Stimulated activated CD8-positive, alpha-beta memory T cell treated with anti-CD3 and anti-CD28 coated beads, Interleukin-4, amount 100 ng/mL, for 1 hour (primary cell): ENCODE measurements at places on chromosomes 11 and 22.

DNA sequence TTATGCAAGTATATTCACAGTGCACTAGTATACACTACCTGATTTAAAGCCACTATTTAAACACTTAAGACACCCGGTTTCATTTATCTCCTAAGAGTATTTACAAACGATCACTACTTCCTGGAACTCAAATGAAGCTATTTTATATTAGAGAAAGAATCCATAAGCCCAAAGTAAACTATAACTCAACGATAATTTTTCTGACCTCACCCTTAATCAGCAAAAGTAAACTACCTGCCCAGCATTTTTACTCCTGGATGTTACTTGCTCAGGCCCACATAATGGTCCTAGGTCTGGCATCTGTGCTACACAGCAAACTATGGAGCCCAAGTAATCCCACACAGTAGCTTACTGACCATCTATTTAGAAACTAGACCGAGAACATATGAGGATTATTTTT is 33.4 kb downstream of the TSG101 start:
- no peak for DNase-seq

GRCh38 chr11:20388096-20389055 is 860 bp downstream of the PRMT3 start:
- no peak for DNase-seq

DNA sequence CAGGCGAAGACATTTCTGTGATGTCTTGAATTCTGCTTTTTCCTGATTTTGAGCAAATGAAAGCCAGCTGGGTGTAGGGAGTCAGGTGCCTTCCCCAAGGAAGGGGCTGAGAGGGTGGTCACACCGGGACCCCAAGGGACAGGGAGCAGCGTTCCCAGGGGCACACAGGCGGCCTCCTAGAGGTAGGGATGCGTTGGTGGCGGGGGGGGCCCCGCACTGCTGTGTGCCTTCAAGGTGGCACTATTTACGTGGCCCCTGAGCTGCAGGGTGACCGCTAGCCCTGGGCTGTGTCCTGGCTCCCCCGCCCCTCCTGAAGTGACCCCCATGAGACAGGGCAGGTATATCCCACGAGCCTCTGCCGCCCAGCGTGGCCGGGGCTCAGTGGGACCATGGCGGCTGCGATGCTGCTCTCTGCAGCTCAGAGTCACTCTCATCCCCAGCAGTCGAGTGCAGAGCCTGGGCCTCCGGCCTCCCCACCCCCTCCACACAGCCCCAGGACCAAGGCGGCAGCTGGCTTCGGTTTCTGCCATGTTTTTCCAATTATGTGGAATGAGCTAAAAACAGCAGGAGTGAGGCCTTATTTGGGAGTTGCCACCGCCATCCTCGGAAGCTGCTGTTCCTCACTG is 60.9 kb downstream of the LRP5 start:
- no peak for DNase-seq

DNA sequence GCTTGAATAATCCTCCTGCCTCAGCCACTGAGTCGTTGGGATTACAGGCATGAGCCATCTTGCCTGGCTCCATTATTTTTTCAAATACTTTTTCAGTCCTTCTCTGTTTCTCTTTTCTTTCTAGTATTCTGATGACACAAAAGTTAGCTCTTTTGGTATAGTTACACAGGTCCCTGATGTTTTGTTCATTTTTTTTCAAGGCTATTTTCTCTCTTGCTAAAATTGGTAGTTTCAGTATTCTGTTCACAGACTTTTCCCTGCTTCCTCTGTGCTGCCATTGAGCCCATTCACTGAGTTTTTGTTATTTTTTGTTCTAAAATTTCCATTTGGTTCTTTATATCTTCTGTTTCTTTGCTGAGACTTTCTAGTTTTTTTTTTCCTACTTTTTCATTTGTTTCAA is 166.5 kb downstream of the UVRAG start:
- DNase-seq, result no peak

DNA sequence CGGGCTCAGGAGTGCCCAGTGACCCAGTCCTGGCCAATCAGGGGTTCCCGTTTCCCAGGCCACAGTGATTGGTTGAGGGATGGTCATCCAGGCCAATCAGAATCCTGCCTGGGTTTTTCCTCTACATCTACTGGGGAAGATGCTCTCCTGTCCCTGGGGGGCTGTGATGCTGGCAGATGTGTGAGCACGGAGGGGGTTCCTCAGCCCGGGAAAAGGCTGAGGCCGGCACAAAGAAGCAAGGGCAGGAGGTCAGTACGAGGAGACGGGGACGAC is 171.2 kb downstream of the CTTN start:
- no peak for DNase-seq

GRCh38 chr22:41746567-41747400 is 47.5 kb downstream of the MEI1 start:
- peak; percentile 26 for DNase-seq

DNA sequence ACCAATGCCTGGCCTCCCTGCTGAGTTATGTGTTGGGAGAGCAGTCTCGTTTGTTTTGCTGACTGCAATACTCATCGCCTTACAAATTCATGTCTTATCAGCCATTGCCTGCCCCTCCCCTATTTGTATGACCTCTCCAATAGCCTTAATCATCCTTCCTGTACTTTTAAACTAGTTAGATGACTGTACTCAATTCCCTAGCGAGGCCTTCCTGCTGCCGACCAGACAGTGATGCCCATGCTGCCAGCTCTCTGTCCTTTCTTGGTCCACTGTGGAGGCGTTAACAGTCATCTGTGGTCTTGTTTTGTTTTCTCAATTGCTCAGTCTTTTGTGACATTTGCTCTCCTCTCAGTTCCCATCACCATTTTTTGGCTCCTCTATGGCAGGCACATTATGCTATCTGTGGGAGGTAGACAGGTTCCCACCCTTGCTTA is 20.3 kb upstream of the YPEL1 start:
- DNase-seq, result no peak

GRCh38 chr22:25182131-25183110 is 17.2 kb upstream of the CRYBB3 start:
- no peak for DNase-seq
